Stimulated activated CD4-positive, alpha-beta T cell treated with anti-CD3 and anti-CD28 coated beads, TNF-alpha, amount 100 ng/mL, for 48 hours (primary cell): ENCODE measurements at places on chromosomes 2 and 18.

DNA sequence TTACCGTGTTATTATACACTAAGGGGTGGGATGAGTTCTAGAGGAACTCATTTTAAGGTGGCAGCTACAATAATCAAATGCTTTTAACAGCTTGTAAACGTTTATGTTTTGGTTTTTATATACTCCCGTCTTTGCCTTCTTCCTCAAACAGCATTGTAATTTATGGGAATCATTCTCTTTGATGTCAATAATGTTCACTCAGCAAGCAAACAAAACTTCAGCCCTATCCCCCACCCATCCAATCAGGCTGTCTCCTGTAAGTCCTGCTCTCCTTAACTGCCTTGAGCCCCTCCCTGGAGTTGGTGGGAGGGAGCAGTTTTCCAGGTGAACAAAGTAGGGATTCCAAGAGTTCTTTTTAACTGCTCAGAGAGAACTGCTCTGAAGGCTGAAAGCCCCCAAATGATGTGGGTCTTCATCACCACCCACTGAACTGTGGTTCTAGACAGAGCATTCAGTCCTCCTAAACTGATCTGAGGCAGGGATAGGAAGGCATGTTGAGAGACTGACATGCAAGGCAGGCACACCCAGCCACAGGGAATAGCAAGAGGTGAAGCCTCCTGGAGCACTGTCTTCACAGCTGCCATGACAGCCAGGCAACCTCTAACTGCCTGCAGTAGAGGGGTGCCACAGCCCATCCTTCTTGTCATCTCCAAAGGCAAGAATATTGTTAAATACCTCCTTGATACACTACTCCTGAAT, 17.5 kb downstream of the MYO5B start:
- no peak for DNase-seq

DNA sequence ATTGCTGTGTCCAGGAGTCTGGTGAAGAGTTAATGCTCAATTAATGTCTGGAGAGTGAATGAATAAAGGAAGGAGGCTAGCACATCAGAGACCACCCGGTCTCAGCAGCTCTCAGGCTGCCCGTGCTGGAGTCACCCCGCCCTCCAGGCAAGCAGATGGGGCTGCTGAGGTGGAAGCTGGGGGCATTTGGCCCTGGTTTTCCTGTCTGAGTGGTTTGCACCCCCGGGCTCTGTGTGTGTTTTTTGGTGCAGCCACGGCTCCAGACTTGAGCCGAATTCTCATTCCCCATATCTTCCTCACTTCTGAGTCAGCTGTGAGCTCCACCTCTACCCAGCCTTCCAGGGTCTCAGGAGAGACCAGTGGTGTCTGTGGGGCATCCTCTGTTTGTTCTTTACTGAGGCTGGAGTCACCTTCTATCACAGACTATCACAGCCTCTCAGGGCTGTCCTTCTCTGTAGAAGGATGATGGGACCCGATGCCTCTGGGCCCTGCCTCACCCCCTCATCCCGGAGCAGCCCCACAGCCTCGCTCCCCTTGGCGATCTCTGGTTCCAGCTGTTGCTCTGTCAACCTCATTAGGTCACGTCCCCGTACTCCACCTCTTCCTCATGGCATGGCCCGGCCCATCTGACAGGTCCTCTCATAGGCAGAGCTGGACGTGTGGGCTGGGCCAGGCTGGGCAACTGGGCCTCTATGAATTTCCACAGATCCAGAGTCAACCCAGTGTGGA, 60.8 kb downstream of the HS1BP3 start:
- no peak for DNase-seq

- no peak for DNase-seq
Measured at GRCh38 chr18:10027031-10027430, 113.2 kb downstream of the VAPA start.

DNA sequence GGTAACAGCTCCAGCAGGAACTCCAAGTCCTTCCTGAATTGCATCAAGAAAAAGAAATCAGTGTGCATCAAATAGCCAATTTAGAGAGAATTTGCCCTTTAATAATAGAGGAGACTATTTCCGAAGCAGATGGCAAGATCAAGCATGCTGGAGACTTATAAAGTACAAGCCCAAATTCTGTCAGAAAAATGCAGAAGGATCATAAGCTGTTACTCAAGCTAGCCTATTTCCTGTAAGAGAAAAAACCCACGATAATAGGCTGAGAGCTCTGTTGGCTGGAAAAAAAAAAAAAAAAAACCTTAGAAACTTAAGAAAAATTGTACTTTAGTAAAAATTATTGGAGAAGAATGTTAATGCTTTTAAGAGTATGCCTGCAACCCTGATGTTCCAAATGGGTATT, 24.4 kb upstream of the ITM2C start:
- DNase-seq = no peak

- no peak for DNase-seq
Measured at GRCh38 chr2:219681694-219682300, 54.4 kb downstream of the SLC4A3 start.

GRCh38 chr18:48859311-48860268, 91.2 kb downstream of the SMAD7 start:
- no peak for DNase-seq

DNA sequence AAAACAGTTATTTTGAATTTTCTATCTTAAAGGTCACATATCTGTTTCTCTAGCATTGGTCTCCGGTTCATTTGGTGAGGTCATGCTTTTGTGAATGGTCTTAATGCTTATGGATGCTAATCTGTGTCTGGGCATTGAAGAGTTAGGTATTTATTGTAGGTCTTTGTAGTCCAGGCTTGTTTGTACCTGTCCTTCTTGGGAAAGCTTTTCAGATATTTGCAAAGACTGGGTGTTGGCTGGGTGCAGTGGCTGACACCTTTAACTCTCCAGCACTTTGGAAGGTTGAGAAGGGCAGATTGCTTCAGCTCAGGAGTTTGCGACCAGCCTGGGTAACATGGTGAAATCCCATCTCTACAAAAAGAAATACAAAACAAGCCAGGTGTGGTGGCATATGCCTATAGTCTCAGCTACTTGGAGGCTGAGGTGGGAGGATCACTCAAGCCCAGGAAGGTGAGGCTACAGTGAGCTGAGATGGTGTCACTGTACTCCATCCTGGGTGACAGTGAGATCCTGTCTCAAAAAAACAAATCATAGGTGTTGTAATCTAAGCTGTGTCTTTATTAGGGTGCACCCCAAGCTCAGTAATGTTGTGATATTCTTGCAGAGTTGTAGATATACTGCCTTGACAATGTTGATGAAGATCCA, 82.3 kb downstream of the FAM117B start:
- DNase-seq = no peak

- no peak for DNase-seq
Measured at GRCh38 chr2:129777146-129777545, 202.3 kb upstream of the RAB6C start.

DNA sequence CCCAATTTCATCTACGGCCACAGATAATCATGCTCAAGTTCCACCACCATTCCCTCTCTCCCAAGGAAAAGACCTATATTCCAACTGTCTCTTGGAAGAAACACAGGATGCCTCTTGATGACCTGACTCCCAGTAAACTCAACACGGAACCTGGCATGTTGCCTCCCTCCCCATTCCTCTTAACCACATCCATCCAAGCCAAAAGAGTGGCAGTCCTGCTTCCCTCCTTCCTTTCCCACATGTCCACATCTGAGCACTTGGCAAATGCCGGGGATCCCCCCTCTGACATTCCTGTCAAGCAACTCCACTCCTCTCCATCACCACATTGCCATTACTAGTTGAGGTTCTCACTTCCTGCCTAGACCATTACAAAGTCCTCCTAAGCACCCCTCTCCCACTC, 49.4 kb downstream of the PID1 start:
- no peak for DNase-seq

DNA sequence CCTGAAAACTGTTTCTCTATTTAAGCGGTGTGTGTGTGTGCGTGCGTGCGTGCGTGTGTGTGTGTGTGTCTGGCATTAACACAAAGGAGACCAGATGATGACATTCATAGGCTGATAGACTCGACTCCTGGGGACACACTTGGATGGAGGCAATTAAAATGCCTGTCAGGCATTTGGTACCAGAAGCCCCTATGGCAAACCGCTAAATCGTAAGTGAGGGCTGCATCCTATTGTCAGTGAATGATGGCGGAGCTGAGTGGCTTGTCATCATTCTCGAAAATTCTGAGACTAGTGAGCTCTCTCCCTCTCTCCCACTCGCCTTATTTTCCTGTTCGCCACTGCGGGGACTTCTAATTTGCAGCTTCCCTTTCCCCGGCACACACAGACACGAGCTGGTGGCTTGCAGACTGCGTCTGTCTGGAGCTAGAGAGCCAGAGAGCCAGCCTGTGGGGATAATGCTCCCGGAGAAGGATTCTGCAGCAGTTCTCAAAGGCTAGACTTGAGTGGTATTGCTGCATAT, 155.4 kb downstream of the MAP2 start:
- DNase-seq = no peak

DNA sequence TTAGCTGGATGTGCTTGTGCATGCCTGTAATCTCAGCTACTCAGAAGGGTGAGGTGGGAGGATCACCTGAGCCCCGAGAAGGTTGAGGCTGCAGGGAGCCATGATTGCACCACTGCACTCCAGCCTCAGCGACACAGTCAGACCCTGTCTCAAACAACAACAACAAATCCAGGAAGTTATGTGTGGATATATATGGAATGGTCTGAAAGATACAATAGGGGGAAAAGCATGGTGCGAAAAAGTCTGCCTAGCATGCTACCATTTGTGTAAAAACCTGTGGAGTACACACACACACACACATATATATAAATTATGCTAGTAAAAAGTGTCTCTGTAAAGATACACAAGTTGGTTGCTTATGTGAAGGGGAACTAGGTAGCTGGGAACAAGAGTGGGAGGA, 6.9 kb upstream of the HOXD1 start:
- DNase-seq = no peak

GRCh38 chr2:144698156-144698555, 178.2 kb upstream of the ZEB2 start:
- no peak for DNase-seq

- DNase-seq = no peak
Measured at GRCh38 chr2:86621280-86621943, 2.3 kb downstream of the RNF103 start.

- no peak for DNase-seq
Measured at GRCh38 chr2:67974559-67975430, 88.0 kb downstream of the C1D start.

GRCh38 chr2:220748875-220749479, 823.1 kb downstream of the EPHA4 start:
- no peak for DNase-seq

GRCh38 chr2:234679741-234680687, 183.1 kb upstream of the ARL4C start:
- no peak for DNase-seq

GRCh38 chr2:148515976-148516375, 128.6 kb upstream of the EPC2 start:
- DNase-seq = no peak

GRCh38 chr2:163834841-163835240, 99.0 kb upstream of the FIGN start:
- no peak for DNase-seq
